NCI-H2107 (cell line): ENCODE measurements at places on chromosomes 13 and 19.

GRCh38 chr19:38031423-38031770, 124.4 kb downstream of the SIPA1L3 start:
- DNase-seq, result no peak

- DNase-seq, result no peak
Measured at GRCh38 chr13:77497835-77498234, 37.7 kb upstream of the SCEL start.

DNA sequence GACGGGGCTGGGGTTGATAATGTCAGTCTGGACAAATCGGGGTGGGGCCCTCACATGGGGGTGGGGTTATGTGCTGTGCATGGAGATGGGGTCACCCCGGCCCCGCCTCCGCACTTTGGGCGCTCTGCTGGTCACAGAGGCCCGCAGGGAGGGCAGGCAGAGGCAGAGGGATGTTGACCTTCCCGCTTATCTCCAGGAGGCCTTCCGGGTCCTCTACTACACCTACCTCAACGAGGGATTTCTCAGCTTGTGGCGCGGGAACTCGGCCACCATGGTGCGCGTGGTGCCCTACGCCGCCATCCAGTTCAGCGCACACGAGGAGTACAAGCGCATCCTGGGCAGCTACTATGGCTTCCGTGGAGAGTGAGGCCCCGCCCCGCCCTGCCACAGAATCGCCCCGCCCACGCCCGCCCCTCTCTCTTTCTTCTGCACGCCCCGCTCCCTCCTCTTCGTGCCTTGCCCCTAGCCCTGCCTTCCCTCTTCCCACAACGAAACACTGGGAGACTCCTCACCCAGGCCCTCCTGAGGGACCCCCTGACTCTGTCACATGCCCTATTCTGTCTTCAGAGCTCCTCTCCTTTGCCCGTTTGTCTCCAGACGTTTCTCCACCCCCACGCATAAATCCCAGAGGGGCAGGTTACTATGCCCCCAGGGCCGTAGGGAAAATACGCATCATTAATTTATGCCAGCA, 32.8 kb downstream of the TMEM161A start:
- DNase-seq, result no peak

DNA sequence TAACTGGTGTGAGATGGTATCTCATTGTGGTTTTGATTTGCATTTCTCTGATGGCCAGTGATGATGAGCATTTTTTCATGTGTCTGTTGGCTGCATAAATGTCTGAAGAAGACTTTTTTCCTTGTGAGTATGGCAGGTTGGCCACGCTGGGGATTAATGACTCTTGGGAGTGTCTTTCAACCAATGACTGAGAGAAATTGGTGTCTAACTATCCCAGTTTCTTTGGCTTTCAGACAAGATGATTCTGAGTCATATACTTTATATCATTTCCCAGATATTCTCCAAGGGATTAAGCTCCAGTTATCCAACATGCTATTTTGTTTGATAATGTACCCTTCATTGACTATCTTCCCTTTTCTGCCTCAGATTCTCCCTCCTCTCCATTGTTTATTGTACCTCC, 35.5 kb upstream of the CSNK1A1L start:
- no peak for DNase-seq

DNA sequence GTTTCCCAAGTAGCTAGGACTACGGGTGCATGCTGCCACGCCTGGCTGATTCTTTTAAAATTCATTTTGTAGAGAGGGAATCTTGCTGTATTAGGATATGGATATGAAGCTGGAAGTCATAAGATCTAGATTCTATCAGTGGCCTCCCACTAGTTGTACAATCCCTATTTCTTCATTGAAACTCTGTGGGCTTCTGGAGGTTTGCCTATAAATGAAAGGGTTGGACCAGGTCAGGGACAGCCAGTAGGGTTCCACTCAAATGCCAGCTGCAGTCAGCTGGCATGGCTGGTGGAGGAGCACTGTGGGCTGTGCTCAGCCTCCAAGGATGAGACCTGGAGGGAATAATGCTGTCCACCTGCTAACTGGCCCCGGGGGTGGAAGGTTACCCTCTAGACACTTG, 110.2 kb upstream of the GJB6 start:
- DNase-seq, result no peak

DNA sequence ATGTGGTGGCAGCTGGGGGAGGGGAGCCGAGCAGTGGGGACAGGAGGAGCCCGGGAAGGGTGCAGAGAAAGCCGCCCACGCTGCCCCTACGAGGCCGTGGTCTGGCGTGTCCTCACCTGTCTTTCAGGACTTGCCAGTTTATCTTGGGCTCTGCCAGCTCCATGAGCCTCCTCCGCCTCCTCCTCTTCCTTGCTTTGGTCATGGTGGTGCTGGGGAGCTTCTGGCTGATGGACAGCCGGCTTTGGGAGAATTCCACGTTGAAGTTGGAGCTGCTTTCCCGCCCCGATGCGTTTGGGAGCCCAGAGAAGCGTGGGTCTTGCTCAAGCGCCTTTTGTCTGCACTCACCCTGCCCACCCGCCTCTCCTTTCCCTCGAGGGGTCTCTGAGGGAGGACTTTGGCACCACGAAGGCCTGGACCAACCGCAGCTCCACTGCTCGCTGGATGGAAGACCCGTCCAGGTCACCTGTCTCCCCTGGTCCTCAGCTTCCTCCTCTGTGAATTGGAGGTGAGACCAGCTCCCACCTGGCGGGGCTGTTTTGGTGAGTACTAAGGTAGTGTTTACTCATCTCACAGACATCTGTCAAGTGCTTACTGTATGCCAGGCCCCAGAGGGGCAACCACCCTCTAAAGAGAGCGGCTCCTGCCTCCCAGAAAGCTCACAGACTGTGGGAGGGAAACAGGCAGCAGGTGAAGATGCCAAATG, 29.7 kb upstream of the MIER2 start:
- no peak for DNase-seq

DNA sequence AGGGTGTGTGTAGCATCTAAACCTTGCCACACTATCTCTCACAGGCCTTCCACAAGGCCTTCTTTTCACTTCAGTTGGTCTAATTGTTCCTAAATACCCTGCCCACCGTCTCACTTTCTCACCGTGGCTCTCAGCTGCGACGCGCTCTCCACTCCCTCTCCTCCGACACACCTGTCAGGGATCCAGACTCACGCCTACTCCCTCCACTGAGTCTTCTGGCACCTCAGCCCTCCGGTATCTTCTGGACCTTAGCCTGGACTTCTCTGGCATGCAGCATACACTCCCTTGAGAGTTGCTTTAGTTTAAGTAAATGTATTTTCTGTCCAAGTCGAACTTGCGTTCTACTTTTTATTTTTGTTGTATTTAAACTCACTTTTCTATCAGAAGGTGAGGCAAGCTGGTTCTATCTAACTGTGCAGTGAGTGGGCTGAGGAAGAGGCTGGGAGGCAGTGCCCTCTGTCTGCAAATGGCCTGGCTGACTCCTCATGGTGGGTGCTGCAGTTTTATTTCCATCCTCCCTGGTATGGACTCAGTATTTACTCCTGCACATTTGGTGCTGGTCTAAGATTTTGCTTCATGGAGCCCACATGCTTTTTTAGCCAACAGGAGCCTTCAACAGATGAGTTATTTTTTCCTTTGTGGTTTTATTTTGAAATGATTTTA, 28.5 kb upstream of the ARGLU1 start:
- no peak for DNase-seq

- no peak for DNase-seq
Measured at GRCh38 chr19:58367698-58368454, 5.3 kb upstream of the ZNF497 start.

DNA sequence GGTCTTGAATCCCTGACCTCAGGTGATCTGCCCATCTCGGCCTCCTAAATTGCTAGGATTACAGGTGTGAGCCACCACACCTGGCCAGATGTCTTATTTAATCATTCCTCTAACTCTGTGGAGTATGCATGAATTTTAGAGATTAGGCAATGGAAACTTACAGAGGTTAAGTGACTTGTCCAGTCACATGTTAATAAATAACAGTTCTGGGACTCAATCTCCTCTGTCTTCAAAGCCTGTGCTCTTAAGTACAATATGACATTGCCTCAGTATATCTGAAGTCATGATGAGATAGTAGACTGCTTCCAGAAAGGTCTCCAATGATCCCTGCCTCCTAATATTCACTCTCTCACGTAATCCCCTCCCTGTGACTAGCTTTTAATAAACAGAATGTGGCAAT, 72.9 kb upstream of the TDRD3 start:
- no peak for DNase-seq

- DNase-seq, result no peak
Measured at GRCh38 chr19:18698321-18699167, 15.1 kb downstream of the CRTC1 start.

DNA sequence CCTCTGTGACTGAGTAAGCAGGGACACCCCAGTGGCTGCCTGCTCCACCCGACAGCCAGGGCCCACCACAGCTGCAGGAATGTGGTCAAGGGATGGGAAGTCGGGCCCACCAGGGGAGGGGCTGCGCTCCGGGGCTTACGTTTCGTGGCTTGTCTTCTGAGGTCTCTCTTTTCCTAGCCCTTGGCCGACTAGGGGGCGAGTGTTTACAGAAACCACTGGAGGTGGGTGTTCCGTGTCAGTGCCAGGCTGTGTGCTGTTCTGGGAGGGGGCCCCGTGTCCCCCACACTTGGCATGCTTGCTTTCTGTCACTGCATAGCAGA, 4.5 kb downstream of the ADAT3 start:
- no peak for DNase-seq

- DNase-seq, result no peak
Measured at GRCh38 chr19:18113827-18114226, 16.2 kb downstream of the MAST3 start.

- DNase-seq, result no peak
Measured at GRCh38 chr19:46241626-46242025, 12.1 kb downstream of the IGFL1 start.

- DNase-seq, result no peak
Measured at GRCh38 chr13:83184819-83185218, 697.5 kb downstream of the SLITRK1 start.

GRCh38 chr13:59303433-59303832, 860.3 kb downstream of the DIAPH3 start:
- DNase-seq, result no peak

DNA sequence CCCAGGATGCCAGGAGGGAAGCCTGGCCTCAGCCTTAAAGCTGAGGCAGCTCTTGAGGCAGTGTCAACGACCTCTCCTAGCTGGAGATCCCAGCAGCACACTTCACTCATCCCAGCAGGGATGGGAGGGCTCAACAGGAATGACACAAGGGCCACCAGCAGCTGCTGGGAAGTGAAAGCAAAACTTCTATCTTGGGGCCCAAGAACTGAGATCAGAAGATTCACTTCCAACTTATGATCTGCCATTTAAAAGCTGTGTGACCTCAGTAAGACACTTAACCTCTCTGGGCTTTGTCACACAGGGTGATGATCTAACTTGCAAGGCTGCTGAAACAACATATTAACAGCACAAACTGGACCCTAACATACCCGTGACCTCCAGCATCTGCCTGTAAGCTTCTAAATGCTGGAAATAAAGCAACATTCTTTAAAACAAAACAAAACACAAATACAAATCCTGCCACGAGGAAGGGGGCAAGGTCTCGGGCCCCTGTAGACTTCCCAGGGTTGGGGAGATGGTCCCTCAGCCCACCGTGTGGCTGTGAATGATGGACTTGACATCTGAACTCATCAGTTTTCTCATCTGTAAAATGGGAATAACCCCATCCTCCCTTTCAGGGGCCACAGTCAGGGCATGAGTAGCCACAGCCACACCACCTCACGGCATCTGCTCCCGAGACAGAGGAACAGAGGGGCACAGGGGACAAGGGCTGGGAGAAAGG, 22.7 kb downstream of the ELL start:
- DNase-seq, result no peak

DNA sequence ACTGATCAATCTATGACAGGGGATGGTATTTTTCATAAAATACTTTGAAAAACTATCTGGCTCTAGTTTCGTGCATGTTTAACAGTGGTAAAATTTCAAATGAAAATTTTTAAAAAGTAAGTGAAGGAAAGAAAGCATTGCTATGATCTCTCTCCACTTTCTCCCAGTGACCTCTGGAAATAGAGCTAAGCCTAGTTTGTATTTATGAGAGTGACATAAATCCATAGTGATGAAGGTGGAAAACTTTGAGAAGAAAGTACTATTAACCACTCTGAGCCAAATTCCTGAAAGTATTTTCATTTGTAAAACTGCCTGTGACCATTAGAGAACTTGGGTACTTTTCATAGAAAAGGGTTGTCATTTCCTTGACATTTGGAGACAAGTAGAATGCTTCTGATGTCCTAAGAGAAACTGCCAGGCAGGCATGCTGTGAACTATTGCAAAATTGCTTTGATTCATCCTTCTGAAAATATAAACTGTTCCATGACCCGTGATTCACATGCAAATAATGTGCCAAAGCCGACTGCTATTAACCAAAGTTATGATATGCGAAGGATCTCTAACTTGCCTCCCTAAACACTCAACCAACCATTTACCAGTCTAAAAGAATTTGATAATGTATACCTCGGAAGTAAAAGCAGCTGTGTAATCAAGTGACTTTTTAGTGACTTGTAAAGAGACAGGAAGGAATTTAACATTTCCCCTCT, 133.2 kb downstream of the VWA8 start:
- DNase-seq, result no peak

GRCh38 chr19:38917516-38917915, 5.5 kb upstream of the CCER2 start:
- no peak for DNase-seq

DNA sequence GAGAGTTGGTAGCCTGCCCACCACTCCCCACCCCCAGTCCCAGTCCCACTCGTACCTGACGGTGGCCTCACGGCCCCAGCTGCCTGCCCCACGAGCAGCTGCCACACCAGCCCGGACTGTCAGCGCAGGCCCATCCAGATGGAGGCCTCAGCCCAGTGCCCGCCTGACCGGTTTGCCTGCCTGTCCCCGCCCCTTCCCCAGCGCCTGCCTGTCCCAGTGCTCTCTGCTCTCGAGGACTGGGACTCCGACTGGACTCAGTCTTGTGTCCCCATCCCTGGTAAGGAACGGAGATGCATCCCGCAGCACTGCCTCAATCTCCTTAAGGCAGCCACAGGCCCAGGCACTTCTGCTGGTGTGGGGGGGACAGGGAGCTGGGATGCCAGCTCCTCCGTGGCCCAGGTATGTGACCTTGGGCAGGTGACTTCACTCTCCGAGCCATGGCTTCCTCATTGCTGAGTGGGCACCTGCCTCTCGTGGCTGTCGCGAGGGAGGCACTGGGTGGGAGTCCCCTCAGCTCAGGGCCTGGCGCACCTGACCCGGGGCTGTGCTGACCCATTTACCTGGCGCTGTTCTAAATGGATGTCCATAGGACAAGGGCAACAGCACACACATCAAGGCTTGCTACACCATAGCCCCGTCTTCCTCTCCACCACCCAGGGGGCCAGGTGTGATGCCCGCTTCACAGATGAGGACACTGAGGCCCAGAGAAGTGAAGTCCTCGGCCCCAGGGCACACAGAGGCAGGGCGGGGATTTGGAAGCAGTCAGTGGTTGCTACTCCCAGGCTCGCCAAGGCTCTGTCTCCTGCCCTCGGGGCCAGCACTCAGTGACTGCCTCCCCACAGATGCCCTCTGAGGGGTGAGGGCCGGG, at the start of gene NKPD1:
Gene NKPD1, minus strand, starts transcription at position 113 of the 868 bp plus-strand sequence. CDS start 832 bp downstream, outside the sequence.
- no peak for DNase-seq

DNA sequence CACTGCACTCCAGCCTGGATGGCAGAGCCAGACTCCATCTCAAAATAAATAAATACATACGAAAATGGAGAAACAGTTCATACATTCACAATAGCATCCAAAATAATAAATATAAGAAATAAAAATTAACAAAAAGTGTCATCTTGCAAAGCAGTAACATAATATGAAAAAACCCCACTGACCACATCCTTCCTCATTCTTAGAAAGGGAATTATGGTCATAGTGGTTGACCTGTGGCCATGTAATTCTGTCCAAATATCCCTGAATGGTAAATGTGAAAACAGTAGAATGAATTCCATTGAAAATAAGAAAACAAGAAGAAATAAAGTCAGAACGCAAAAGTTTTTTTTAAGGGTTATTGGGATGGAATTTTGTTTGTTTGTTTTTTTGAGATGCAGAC, 7.0 kb upstream of the CDC42EP5 start:
- DNase-seq, result no peak
